WTC11 (cell line): ENCODE measurements at places on chromosomes 5 and 9.

- DNase-seq, result no peak
Observed at GRCh38 chr5:2773327-2773726, 21.9 kb upstream of the IRX2 start.

- DNase-seq, result no peak
Observed at GRCh38 chr5:4804691-4805360, 335.3 kb upstream of the ADAMTS16 start.

DNA sequence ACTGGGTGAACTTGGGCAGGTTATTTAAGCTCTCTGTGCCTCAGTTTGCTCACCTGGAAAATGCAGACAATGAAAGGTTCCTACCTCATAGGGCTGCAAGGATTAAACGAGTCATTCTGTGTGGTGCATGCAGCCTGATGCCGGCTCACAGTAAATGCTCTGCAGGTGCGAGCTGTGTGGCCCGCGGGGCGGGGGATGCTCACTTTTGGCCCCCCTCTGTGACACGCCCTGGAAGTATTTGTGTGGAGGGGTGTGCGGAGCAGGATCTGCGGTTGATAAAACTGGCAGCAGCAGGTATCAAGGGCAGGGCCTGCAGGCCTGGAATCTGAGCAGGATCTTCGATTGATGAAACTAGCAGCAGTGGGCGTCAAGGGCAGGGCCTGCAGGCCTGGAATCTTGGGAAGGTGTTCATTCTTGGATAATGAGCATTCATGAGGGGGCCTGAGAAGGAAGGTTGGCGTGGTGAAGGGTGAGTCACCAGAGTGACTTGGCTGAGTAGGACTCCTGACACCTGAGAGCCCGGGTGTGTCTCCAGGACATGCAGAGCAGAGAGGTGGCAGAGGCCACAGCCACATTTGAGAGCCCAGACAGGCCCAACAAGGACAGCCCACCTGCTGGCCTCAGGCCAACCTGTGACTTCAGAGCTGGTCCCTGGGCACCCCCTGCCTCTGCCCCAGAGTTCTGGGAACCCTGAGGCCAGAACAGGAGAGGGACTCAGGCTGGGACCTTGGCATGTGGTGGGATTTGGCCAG is 11.9 kb downstream of the UNC5A start:
- DNase-seq, result no peak

- DNase-seq, result no peak
Observed at GRCh38 chr5:169094586-169095409, 206.1 kb downstream of the SLIT3 start.

- no peak for DNase-seq
Observed at GRCh38 chr5:24215114-24215513, 429.7 kb downstream of the CDH10 start.

DNA sequence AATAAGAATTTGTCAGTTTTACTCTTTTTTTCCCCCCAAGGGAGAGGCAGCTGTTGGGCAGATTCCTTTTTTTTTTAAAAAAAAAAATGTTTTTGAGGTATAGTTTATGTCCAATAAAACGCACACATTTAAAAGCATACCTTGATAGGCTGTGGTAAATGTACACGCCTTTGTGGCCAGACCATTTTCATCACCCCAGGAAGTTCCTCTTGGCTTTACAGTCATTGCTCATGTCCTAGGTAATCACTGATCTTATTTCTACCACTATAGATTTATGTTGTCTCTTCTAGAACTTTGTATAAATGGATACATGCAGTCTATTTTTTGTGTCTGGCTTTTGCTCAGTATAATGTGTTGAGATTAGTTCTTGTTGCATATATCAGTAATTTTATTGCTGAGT is 9.8 kb downstream of the SUB1 start:
- DNase-seq, result no peak
